NCI-H774 (cell line): ENCODE measurements at places on chromosomes 2 and 18.

GRCh38 chr18:24446953-24447538, 13.4 kb upstream of the HRH4 start:
- DNase-seq = no peak

DNA sequence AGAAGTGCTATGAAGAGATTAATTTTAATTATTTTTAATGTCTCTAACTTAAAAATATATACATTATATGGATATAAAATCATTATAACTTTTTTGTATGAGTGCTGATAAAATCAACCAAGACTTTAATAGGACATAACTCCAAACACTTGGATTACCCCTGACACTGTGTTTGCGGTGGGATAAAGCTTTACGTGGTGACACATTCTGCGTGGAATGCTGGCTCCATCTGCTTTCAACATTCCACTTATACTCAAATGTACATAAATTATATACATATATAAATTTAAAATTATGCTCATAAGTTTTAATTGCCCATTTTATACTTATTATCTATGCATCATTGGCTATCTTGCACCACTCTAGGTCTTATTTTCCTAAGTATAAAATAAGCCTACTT, 30.5 kb downstream of the LINC00305 start:
- no peak for DNase-seq

DNA sequence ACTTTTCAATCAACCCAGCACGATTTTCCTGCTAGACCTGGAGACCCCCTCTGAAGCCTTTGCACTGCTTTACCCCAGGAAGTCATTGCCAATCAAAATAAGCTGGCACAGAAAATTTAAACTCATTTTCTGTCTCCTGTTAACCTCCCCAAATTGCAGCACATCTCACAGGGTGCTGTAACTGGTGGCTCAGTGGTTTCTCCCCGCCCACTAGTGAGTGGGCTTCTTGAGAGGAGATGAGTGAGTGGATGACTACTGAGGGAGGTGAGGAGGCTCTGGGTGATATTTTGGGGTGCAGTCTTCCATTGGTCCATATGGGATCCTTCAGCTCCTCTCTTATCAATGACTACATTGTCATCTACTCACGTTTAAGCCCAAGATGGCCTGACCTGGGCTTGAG, 239.8 kb upstream of the HS6ST1 start:
- DNase-seq = no peak

DNA sequence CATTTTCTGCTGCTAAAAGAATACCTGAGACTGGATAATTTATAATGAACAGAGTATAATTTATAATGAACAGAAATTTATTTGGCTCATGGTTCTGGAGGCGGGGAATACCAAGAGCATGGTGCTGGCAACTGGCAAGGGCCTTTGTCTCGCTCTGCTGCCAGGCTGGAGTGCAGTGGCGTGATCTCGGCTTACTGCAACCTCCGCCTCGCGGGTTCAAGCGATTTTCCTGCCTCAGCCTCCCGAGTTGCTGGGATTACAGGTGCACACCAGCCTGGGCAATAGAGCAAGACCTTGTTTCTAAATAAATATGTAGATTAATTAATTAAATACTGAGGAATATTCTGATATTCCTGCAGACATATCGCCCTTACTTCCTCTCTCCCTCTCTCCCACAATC, 1610.8 kb downstream of the SUCLG1 start:
- DNase-seq = no peak
